ENCODE measurements at places on chromosomes 4 and X.
A peak's percentile ranks its signal among the peaks of the same experiment; 100 is the strongest.

DNA sequence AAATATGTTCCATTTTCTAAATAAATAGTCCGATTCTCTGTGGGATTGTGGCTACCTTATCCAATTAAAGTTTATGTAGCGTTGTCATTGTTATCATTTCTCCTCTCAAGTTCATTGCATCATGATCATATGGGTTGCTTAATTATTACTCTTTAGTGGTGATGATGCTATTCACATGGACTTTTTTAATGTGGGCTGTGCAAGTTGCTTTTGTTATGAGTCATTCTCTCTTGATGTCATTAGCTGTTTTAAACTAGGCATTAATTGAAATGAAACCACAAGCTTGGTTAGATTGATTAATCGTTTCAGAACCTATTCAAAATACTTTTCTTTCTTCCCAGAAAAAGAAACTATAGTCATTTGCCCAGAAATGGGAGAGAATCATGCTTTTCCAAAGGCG is 38.2 kb downstream of the NHS start:
- DNase-seq, result no peak

DNA sequence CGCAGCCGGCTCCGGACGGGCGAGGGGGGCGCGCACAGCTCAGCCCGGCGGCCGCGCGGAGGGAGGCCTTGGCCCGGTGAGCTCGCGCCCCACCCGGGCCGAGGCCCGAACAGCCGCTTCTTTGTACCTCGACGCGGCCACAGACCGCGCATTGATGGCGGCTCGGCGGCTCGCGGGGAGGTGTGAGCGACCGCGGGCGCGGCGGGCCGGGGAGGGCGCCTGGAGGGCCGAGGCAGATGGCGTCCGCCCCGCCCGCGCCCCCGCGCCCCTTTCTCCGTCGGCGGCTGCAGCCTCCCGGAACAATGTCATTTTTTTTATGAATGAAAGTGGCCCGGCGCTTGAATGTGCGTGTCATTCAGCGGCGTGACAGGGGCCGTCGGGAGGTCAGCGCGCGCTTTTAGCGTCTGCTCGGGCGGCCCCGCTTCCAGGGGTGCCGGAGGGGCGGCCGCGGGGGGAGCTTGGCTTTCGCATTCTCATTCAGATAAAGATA is 1.8 kb downstream of the FGFR3 start:
- no peak for DNase-seq

DNA sequence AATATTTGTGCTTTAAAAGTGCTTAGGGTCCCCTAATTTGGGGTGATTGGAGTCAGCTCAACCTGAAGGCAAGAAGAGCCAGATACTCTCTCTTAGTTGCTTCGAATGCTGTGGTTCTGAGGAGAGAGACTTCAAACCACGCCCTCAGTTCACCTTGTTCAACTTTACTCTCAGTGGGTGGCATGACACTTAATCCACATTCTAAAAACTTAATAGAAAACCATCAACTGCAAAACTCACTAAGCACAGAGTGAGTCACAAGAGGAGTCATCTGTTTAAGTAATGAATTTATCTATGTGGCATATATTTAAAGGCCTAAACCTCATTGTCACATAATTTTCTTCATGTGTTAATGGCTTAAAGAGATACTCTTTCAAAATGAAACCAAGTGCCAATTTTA is 99.5 kb upstream of the SLC4A4 start:
- no peak for DNase-seq

DNA sequence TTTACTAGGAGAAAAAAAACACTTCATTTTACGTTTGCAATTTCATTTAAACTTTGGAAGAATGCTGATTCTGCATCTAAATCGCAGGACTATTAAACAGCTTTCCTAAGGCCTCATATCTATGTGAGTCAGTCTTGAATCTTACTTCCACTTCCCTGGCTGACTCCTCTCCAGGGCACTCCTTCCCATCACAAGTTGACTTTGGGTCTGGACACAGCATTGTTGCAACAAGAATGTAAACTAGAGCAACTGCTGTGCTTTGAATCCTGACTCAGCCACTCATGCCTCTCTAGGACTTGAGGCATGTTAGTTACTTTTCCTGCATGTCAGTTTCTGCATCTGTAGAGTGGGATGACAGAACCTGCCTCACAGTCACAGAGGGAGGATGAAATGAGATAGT is 413.8 kb downstream of the FAT4 start:
- no peak for DNase-seq

DNA sequence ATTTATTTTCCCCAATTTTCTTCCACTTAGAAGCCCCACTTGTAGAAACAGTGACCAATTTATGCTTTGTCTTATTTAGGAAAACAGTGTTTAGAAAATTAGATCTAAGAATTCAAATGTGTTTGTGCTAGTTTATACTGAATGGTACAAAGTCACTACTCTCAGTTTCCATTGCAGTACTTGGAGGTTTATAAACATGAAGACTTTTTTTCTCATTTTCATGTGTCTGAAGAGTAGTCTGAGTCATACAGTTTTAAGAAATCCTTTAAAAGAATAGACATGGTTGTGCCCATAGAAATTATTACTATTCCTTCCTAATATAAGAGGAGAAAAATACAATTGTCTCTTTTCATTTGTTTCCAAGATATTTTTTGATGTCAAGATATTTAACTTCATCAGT is 458.7 kb downstream of the NAF1 start:
- DNase-seq, result no peak

DNA sequence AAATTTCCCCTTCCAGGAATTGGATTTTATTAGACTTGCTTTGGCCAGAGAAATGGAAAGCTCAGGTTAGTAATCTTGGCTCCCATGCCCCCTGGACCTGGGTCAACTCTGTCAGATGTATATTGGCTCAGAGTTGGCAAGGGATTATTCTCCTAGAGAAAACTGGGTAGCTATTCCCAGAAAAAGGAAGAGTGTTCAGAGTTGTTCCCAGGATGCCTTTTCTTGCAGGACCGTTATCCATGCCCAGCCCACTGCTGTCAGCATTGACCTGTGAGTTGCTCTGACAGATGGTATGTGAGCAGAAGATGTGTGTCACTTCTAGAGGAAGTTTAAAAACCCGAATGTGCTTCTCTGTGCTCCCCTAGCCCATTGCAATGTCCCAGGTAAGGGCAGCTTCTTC is 509.9 kb upstream of the ZFP42 start:
- DNase-seq, result no peak

DNA sequence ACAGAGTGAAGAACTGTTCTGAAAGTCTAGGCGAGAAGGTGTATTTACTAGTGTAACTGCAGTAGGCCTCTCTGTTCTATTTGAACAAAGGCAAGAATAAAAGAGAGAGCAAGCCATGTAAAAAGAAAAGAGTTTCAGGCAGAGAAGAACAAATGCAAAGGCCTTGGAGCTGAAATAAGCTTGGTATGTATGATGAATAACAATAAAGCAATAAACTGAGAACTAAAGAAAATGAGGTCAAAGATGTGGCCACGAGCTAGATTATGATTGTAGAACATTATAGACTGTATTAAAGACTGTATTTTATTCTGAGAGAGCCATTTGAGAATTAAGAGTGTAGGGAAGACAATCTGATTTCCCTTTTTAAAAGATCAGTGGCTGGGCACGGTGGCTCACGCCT is 160.5 kb downstream of the LRBA start:
- DNase-seq, result no peak

GRCh38 chrX:78769946-78770345 is 22.4 kb downstream of the LPAR4 start:
- no peak for DNase-seq

GRCh38 chrX:107715331-107716117 is 60.1 kb downstream of the TSC22D3 start:
- DNase-seq, result peak; percentile 5

GRCh38 chrX:79631526-79631925 is 264.4 kb upstream of the ITM2A start:
- DNase-seq, result no peak

- no peak for DNase-seq
These were observed 74.3 kb downstream of the WFS1 start for GRCh38 chr4:6343939-6344408.

DNA sequence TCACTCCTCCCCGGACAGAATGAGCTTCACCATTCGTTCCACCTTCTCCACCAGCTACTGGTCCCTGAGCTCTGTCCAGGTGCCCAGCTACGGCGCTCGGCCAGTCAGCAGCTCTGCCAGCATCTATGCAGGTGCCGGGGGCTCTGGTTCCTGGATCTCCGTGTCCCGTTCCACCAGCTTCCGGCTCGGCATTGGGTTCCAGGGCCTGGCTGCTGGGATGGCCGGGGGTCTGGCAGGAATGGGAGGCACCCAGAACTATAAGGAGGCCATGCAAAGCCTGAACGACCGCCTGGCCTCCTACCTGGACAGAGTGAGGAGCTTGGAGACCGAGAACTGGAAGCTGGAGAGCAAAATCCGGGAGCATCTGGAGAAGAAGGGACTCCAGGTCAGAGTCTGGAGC is 36.4 kb upstream of the N4BP2 start:
- DNase-seq, result no peak

- no peak for DNase-seq
These were observed 194.3 kb downstream of the SOWAHB start for GRCh38 chr4:76703676-76704075.

- no peak for DNase-seq
These were observed 22.8 kb downstream of the VSIG4 start for GRCh38 chrX:66016905-66017658.

DNA sequence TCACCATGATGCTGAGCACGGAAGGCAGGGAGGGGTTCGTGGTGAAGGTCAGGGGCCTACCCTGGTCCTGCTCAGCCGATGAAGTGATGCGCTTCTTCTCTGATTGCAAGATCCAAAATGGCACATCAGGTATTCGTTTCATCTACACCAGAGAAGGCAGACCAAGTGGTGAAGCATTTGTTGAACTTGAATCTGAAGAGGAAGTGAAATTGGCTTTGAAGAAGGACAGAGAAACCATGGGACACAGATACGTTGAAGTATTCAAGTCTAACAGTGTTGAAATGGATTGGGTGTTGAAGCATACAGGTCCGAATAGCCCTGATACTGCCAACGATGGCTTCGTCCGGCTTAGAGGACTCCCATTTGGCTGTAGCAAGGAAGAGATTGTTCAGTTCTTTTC is 4.0 kb downstream of the HNRNPH2 start:
- DNase-seq, result no peak

DNA sequence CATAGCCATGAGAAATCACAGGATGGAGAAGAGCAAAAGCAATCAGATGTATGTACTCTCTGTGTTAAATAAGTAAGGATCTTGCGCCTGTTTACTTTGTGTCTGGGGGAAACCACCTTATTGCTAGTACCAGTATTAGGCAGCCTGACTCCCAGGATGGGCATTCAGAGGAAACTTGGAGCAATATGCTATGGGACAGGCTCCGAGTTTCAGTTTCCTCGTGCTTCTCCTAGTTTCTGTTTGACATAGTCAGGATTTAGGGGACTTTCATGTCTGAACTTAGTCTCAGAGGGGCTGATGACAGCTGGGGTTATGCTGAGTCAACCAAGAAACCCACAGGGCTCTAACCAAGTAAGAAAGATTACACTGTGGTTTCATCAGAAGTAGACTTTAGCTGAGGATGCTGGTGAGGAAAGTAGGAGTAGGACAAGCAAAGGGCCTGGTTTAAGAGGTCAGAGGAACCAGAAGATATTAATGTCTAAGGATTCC is 13.5 kb downstream of the NSUN7 start:
- peak; percentile 37 for DNase-seq

- DNase-seq, result no peak
These were observed 60.4 kb upstream of the MAGEA4 start for GRCh38 chrX:151852294-151852693.

DNA sequence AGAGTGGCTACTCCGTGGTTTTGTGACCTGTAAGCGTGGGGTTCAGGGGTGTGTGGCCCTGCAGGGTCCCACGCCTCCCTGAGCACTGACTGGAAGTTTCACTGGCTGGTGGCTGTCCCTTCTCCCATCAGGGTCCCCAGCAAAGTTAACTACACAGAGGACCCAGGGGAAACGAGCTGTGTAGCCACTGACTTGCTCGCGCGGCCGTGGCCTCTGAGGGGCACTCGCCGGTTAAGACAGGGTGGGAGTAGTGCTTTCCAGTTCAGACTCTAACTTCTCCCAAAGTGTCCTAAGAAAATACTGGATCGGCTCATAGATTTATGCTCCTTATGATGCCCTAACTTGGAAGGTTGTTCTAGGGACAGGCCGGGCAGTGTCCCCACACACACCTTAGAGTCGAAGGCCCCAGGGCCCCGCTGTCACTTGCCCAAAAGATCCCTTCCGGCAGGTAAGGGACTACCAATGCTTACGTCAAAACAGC is 28.2 kb downstream of the NELFA start:
- DNase-seq, result no peak
